ENCODE measurements at places on chromosomes 3 and 15.
A peak's percentile ranks its signal among the peaks of the same experiment; 100 is the strongest.

DNA sequence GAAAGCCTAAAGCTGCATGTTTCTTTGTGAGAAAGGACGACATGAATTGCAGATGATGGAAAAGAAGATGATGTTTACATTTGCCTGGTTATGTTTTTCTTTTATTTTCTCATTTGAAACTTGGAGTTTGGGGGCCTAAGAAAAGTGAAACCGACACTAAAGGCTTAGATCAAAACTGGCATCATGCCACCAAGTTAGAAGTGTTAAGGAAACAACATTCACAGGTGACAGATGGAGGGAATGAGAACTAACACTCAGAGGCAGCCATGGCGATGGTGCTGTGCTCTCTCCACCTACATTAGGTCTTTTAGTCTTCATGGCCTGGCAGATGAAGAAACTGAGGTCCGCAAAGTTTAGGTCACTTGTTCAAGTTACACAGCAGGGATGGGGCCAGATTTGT is 923.6 kb downstream of the TUSC7 start:
- no peak for DNase-seq

- DNase-seq, result no peak
These were observed 15.6 kb downstream of the DCBLD2 start for GRCh38 chr3:98885851-98886250.

GRCh38 chr3:127744253-127744815 is 71.6 kb downstream of the ABTB1 start:
- DNase-seq, result no peak

DNA sequence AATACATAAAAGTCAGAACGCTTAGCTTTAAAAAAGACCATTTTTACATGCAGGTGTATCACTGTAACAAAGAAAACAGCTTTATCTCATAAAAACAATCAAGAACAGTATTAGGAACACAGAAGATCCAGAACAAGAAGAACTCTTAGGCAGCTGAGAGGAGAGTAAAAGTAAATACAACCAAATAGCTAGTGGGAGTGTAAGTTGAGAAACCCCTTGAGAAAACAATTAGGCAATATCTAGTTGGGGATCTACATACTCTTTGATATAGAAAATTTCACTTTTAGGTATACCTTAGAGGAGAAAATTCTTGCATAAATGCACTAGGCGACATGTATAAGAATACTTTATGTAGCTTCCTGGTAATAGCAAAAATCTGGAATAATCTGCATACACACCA is 7.5 kb downstream of the TMF1 start:
- no peak for DNase-seq

DNA sequence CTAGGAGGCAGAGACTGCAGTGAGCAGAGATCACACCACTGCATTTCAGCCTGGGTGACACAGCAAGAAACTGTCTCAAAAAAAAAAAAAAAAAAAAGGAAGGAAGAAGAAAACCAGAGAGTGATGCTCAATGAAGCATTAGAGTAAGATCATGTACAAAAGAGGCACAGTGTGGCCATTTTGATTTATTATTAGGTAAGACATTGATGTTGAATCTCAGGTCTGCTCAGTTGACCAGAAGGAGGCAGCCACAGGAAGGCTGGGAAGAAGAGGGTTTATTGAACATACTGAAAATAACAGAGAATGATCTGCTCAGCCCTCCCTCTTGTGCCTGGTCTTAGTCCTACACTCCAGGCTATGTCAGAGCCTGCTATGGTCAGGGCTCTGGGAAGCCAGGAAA is 15.6 kb downstream of the LRRK1 start:
- DNase-seq, result no peak

- no peak for DNase-seq
These were observed 102.0 kb downstream of the SNRPN start for GRCh38 chr15:25056484-25057425.

DNA sequence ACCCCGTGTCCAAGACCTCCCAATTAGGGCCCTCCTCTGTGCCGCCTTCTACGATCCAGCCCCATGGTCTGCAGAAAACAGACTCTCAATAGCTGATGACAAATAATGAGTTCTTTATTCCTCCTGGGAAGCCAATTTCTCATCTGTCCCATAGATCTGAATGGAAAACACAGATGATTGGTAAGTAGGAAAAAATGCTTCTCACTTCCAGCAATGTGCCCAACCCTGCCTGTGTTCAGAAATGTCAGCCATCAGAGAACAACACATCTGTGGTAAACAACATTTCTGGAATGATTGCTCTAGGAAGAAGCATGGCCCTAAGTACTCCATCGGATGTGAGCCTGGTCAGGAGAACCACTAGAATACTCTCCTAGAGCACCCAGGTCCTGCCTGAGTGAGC is 240.5 kb upstream of the HES1 start:
- no peak for DNase-seq

GRCh38 chr15:35679186-35679585 is 133.2 kb upstream of the DPH6 start:
- no peak for DNase-seq

GRCh38 chr3:171175741-171176234 is 149.3 kb upstream of the SLC2A2 start:
- DNase-seq, result no peak

DNA sequence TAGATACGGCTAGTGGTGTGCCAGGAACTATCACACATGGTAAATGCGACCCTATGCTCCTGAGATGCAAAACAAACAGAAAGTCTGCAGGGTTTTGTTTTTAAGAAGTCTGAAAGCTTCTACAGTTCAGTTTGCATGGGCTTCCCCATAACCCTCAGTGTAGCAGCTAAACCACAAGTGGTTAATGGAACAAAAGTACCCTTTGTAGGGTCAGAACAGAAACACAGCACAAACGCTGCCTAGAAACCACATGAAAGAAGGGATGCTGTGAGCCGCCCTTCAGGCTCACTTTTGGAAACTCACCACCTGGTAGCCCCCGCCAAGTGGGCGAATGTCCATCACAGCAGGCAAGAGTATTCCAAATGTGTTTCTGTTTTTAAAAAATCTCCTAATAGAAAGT is 46.2 kb downstream of the CTDSPL start:
- no peak for DNase-seq

GRCh38 chr3:88467191-88467590 is 317.4 kb downstream of the C3orf38 start:
- no peak for DNase-seq

DNA sequence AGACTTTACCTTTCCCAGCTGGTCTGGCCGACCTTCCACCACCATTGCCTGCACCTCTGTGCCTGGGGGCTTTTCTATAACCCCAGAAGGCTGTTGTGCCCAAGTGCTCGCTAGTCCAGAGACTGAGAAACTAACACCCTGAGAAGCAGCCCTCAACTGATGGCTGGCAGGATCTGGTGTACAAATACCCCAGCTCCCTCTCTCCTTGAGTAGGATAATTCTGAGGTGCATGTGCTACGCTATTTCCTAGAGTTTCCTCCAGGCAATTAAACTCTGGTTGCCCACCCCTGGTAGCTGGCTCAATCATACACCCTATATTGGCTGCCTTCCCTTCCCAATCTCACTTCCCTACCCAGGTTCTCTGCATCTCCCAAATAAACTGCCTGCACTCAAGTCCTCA is 11.5 kb upstream of the SLC6A1 start:
- DNase-seq, result no peak

GRCh38 chr3:184626923-184627322 is 65.3 kb downstream of the EPHB3 start:
- DNase-seq, result no peak

DNA sequence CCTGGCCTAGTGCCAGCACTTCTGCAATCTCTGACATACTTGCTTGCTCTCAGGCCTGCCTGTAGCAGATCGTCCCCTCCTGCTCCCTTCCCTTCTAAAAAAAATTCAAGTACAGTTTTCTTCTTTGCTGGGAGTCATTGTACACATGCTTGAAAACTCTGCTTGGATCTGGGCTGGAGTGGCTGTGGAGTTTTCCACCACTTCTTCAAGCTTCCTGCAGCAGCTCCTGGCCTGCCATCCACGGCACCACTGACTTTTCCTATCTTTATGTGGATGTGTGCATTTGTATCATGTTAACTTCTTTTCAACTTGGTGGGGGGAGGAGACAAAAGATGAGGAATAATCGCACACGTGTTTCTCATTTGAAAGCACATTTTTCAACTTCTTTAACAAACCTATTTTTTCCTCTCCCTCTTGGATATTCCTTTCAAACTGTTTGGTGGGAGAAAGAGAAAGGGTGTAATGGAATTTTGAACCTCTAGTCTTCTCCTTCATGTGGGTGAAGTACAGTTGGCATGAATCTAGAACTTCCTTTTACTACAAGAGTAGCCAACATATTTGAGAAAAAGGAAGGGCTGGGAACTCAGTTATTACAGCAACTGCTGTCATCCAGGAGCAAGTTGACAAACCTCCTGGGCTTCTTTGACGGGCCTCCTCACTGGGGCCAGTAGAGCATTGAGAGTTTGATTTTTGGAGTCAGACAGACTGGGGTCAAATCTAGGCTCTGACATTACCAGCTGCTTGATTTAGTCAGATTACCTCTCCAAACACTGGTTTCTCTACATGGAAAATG is 61.2 kb upstream of the LRTM1 start:
- DNase-seq, result peak; percentile 33

DNA sequence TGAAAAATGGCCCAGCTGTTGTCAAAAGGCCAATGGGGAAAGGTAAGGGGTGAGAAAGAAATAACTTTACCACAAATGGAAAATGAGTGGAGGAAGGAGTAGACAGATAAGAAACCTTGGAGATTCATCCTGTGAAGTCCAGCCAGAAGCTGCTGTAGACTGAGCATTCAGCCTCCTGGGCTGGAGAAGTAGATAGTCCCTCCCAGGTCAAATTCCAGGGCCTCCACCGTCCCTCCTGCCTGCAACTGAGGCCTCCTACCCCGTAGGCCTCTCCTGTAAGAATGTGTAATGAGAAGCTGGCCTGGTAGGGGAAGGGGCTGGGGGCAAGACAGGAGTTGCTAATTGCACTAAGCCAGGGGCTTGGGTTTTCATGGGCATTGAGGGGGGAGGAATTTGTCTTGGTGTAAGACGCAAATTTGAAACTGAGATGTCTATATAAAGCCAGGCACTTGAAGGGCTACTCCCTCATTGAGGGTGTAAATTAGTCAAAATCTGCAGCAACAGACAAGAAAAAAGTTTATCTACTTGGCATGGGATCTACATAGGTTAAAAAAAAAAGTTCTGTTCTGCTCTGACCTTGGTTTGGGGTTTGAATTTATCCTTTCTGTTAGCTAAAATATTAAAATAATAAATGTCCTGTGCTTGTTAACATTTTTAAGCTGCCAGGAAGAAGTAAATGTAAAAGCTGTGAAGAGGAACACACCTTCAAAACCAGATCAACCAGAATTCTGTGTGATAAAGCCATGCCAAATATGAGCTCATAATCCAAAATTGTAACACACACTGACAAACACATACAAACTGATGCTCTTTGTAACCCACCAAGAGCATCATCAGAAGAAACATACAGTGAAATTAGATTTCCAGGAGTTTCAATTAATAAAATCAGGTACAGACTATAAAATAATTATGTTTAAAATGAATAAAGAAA is 1.7 kb upstream of the RBP2 start:
- no peak for DNase-seq

- no peak for DNase-seq
These were observed 222.3 kb downstream of the ZMAT3 start for GRCh38 chr3:178849199-178849910.

DNA sequence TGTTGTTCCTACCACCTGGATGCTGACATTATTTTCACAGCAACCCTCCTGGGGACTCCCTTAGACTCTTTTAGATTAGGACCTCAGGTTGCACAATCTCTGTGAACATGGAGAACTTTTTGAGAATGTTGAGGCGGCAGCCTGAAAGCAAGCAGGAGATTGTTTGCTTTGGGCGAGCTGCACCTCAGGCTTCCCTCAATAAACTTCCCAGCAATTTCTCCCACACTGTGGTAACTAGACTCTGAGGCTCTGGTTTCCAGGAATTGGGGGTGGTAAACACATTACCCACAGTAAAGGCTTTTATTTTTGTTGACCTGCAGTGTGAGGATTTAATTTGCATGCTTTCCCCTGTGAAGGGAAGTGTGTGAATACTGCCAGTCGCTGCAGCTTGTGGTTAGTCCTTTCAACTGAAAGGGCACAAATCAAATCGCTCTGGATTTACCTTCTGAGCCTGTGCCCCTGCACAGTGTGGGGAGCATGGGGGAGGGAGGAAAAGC is 35.2 kb upstream of the SIAH2 start:
- no peak for DNase-seq

GRCh38 chr3:172832983-172833382 is 82.5 kb downstream of the ECT2 start:
- DNase-seq, result no peak

DNA sequence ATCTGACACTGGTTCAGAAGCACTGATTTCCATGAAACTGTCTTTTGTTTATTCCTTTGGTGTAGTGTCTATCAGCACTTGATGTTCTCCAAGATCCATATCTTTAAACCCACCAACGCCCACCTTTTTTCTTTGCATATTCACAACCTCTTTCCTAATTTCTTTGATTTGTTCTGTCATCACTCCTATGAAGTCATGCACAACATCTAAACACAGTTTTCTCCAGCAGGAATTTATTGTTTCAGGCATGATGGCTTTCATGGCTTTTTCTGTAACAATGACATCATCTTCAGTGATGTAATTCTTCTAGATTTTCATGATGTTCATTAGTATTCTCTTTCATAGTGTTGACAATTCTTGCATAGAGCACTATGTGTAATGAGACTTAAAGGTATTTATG is 219.6 kb upstream of the POU1F1 start:
- no peak for DNase-seq

DNA sequence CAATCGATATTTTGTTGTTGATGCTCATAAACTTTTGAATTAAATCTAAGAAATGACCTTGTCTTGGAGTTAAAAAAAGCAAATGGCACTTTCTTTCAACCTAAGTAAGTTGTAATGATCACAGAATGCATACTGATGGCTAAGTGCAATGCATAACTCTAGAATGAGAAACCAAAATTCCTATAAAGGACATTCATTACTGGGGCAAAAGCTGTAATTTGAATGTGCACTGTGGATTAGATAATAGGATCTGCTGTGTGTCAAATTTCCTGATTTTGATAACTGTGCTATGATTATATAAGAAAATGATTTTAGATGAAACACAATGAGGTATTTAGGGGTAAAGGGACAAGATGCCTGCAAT is 14.3 kb downstream of the SIAH2 start:
- DNase-seq, result no peak

DNA sequence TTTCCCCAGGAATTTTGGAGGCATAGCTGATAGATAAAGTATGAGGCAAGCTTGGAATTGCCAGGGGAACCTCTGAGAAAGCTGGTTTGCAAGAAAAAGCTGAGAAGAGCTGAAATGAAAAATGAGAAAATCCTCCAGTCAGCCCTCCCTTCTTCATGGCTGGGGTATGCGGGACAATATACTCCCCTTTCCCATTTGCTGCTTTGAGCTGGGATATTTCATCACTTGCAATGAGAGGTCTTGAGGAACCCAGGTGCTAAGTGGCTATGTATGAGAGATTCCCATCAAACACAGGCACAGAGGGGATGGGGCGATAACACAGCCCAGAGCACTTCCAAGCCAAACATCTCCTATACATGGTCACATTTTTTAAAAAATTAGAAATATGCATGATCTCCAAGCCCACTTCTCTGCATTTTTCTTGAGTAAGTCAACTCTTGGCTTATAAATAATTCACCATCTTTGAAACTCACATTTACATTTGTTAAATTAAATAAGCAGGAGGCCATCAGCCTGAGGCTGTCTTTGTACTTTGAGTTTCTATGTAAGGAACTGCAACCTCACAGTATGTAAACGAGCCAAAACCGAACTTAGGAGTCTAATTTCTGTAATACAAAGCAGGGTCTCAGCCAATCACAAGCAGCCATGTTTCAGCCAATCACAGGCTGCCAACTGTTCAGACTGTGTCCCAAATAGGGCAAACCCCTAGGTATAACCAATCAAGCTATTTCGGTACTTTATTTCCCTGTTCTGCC is 983.6 kb upstream of the NR2F2 start:
- no peak for DNase-seq

- no peak for DNase-seq
These were observed 41.0 kb downstream of the GPR160 start for GRCh38 chr3:170078620-170079281.

Measured in HS-5 (cell line).